ENCODE measurements at places on chromosomes 3 and 15. TPM values are rescaled to one million over a fixed set of nuclear protein-coding genes. Genes with fewer than 3 reads are reported as not detected.

GRCh38 chr3:152200476-152201420, 68.0 kb upstream of the MBNL1 start:
- no peak for DNase-seq

DNA sequence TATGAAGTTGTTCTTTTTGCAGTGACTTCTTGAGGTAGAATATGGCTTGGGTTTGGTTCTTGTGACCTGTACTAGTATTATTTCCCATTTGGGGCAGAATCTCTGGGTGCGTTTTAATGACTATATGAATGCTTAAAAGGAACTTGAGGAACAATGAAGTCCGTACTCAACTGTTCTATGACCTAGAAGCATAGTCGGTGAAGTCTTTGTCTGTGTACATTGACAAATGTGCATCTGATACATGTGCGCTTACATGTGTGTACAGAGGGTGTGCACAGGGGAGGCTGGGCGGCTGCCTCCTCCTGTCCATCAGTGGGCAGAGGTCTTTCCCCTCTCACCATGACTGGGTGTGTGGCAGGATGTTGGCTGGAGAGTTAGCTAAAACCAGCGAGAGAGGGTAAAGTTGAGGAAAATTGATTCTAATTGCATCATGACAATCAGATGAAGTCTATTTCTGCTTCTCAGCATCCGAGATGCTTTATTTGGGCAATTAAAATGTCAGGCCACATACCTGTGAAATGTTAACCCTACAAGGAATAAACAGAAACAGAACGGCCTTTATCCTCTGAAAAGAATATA, 1.0 kb upstream of the NR2F2 start:
- DNase-seq = no peak

GRCh38 chr3:34676436-34676835, 878.0 kb downstream of the PDCD6IP start:
- DNase-seq = no peak

DNA sequence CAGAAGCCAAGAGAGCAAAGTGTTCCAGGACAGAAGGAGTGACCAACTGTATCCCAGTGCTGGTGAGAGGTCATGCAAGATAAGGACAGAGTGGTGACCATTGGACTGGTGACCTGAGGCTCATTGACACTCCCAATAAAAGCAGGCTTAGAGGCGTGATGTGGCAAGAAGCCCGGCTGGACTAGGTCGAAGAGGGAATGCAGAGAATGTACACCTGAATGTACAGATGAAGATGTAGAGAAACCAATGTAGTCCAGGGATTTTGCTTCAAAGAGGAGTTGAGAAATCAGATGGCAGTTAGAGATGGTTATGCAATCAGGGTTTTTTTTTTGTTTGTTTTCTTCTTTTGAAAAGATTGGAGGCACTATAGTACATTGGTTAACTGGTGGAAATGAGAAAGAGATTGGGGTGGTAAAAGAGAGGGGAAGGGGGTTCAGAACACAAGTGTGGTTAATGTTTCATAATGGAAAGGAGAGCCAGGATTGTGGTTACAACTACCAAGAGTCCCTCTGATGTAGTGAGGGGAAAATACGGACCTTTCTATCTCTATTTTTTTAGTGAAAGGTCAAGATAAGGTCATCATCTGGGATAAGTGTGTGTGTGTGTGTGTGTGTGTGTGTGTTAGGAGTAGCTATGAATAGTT, 23.3 kb downstream of the ST3GAL6 start:
- no peak for DNase-seq

DNA sequence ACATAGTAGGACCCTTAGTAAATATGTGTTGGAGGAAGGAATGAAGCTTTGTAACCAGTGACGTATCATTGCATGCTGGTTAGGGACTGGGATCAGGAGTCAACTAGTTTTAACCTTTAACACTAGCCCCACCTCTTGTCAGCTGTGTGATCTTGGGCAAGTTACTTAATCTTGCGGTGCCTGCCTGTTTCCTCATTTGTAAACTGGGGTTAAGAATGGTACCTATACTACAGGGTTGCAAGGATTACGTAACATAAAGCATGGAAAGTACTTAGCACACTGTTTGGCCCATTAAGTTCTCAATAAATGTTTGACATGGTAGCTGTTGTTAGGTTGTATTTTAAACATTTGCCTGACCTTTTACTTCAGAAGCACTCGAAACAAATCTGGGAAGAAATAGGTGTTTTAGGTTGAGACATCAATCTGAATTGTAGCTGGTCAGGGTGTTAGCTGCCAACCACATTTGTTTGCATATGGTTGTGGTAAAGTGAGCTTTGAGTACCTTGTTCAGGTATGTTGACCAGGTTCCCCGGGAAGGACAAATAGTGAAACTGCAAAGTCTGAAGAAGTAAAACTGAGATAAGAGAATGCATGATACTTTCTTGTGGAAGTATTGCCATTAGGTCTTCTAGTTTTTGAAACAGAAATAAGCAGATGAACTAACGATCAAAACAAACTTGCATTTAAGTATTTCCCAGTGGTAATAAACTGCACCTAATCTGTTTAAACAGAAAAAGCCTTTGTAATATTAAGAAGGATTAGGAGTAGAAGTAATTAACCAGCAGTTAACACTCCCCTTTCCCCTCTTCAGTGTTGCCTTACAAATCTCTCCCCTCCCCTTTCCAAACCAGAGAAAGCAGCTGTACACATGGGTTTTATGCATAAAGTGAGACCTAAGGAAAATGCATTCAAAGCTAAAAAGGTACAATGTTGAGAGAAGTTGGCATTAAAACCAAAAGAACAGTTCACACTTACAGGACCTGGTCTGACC, 25.8 kb upstream of the SCAANT1 start:
- no peak for DNase-seq

GRCh38 chr3:49531715-49532114, 22.6 kb upstream of the BSN start:
- DNase-seq = no peak

DNA sequence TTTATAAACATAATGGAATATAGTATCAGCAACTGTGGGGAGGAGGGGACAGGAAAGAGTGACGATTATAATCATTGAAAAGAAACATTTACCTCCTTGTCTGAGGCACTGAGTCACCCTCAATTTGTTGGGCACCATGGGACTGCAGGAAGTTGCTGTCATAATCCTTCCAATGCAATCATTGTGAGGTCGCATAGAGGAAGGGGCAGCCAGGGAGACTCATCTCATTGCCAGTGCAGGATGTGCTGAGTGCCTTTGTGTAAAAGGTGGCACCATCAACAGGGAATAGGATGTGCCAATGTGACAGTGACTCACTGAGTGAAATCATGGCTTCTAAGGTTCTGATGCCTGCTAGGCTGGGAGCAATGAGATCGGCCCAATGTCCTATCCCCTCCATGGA, 300.4 kb upstream of the ADAMTS9 start:
- no peak for DNase-seq

DNA sequence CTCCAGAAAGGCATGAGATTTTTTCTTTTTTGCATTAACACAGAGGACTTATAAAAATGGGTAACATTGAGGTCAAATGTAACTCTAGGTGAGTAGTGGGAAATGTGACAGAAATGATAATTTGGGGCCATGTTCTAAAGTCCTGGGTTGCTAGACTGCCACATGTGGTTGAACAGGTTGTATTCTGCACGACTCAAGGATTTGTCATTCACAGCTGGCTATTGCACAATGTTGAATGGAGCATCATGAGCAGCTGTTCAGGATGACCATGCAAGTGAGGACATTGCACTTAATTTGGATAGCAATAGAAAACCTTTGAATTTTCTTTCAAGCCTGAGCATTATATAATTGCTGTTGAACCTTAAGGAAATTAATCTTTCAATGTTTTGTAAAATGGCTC, 396.6 kb downstream of the NAALADL2 start:
- no peak for DNase-seq

- no peak for DNase-seq
Measured at GRCh38 chr3:73448761-73449301, 175.9 kb downstream of the PDZRN3 start.

- DNase-seq = no peak
Measured at GRCh38 chr3:77605308-77605707, 565.4 kb downstream of the ROBO2 start.

GRCh38 chr3:113634782-113635474, 61.5 kb downstream of the USF3 start:
- DNase-seq = no peak

GRCh38 chr15:51879555-51879954, 50.1 kb downstream of the TMOD3 start:
- DNase-seq = no peak

- DNase-seq = no peak
Measured at GRCh38 chr3:25895443-25895842, 105.6 kb downstream of the OXSM start.

GRCh38 chr15:66226736-66227135, 26.8 kb downstream of the MEGF11 start:
- DNase-seq = no peak

DNA sequence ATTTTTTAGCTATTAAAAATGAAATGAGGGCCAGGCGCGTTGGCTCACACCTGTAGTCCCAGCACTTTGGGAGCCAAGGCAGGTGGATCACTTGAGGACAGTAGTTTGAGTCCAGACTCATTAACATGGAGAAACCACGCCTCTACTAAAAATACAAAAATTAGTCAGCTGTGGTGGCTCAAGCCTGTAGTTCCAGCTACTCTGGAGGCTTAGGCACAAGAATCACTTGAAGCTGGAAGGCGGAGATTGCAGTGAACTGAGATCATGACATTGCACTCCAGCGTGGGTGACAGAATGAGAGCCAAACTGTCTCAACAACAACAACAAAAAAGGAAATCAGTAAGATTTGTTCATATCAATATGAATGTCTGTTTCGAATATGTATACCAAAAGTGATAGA, 517.1 kb downstream of the ROBO1 start:
- no peak for DNase-seq

- DNase-seq = no peak
Measured at GRCh38 chr15:66452971-66453580, 44.5 kb downstream of the SNAPC5 start.

GRCh38 chr3:45966950-45967640, 23.8 kb downstream of the CXCR6 start:
- DNase-seq = no peak

- no peak for DNase-seq
Measured at GRCh38 chr3:25156626-25157025, 271.4 kb upstream of the RARB start.

- no peak for DNase-seq
Measured at GRCh38 chr3:72018343-72018984, 233.5 kb upstream of the PROK2 start.

DNA sequence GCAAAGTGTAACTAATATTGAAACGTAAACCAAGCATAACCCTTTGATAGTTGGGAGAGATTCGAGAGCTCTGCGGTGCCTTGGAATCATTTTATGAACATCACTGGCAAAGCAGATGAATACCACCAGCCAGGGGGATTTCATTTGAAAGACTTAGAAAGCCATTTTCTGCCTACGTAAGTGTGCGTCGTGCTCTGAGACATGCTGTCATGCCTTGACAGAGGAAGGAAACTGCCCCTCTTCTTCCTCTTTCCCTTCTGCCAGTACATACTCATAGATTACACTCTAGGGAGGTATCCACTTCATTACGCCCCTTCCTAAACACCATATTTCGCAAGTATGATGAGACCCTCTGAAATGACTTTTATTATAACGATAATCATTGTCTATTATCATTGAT, 3.3 kb upstream of the MTHFS start:
- no peak for DNase-seq

GRCh38 chr15:52870015-52870414, 79.9 kb upstream of the ONECUT1 start:
- DNase-seq = no peak

GRCh38 chr3:188948997-188949389, 222.8 kb upstream of the TPRG1 start:
- no peak for DNase-seq

DNA sequence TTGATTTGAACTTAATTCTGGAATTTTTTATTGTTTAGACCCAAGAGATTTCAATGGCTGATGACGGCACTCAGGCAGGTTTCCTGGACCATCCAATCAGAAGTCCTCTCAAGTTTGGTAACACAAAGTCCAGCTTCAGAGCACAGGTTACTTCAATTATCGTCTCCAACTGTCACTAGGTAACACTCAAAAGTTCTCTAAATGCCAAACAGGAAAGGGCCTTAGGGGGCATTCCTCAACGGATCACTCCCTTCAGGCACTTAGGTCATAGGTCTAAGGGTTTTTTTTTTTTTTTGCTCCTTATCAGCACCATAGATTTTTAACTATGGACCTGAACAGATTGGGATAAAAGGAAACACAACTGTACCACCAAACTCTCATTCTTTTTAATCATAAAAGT, 85.8 kb downstream of the MEIS2 start:
- no peak for DNase-seq

- no peak for DNase-seq
Measured at GRCh38 chr15:83200589-83200988, 7.0 kb downstream of the HDGFL3 start.

- no peak for DNase-seq
Measured at GRCh38 chr3:147513785-147514184, 104.6 kb downstream of the ZIC1 start.

DNA sequence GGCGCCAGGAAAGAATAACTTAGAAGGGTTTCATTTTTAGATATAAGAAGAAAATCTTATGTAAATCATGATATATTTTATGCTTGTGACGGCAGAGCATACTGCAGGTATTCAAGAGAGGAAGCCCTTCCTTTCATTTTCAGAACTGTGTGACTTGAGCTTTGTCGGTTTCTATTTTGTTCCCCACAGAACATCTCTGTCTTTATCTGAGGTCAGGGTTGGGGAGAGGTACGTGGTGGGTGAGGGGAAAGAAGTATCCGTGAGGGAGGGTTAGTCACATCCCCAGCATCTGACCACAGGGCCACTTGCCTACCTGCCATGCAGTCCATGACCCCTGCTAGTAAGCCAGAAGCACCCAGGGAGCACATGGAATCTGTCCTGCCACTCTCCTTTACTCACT, 126.5 kb downstream of the DGKG start:
- no peak for DNase-seq

GRCh38 chr3:23840521-23840920, 34.8 kb downstream of the UBE2E1 start:
- no peak for DNase-seq

GRCh38 chr3:42590989-42591756, 513 bp downstream of the SS18L2 start:
- no peak for DNase-seq

GRCh38 chr3:195129644-195130492, 141.1 kb downstream of the XXYLT1 start:
- DNase-seq = no peak

ARHGAP31 gene
- total RNA-seq = 44.0 TPM

CFAP161 gene
- 0.52 TPM for total RNA-seq

CADPS gene
- 29.0 TPM for total RNA-seq

SERPINI2 gene
- 1.1 TPM for total RNA-seq

CCK gene
- total RNA-seq = not detected

TMC3 gene
- not detected for total RNA-seq

NDN gene
- 34.8 TPM for total RNA-seq

TRH gene
- not detected for total RNA-seq

PSTPIP1 gene
- total RNA-seq = 14.1 TPM

ATP6V1A gene
- total RNA-seq = 33.2 TPM

Data from left cardiac atrium (tissue), 4 donors.